DMS153 (cell line): ENCODE measurements at places on chromosomes 3 and 15.

DNA sequence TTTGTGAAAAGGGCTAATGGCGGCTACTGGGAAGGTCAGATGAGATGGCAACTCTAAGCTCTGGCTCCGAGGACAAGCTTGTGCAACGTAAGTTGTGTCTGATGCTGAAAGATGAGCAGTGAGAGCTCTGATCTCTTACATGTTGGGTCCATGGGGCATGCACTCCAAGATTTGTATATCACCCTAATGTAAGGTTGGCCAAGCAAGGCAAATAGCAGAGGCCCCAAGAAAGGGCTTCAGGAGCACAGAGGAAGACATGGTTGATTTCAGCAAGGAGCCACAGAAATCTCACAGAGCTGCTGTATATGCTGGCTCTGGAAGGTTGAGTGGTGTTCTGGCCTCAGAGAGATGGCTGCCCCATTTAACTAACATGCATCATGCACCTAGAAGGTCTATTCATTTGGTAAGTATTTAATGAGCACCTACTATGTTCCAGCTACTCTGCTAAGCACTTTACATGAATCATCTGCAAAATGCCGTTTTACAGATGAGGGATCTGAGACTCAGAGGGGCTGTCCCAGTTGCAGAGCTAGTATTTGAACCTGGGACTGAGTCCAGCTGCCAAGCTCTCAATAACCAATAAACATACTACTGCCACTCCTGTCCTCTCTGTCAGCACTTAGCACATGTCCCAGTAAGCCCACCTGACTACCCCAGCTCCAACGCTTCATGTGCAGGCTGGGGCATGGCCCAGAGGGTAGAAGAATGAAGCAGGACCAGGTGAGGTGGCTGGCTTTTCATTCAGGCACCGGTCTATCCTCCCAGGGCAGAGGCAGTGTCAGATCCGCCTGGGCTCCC, 27.8 kb upstream of the ATP2B2 start:
- DNase-seq = no peak

GRCh38 chr15:65954289-65954741, 85.0 kb downstream of the RAB11A start:
- DNase-seq = peak; percentile 72

DNA sequence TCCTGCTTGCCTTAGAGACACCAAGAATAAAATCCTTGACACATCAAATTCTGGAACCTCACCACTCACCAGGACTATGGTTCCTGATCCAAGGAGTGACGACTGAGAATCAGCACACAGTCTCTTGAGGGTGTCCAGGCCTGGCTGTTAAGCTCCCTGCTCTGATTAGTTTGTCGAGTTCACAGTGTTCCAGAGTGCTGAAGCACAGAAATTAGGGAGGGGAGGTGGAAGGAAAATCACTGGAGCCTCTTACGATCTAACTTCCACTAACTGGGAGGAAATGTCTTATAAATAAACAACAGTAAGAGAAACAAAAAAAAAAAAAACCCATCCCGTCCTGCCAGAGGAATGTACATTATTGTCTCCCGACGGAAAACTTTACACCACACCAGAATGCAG, 330.2 kb downstream of the TIGIT start:
- peak; percentile 15 for DNase-seq

DNA sequence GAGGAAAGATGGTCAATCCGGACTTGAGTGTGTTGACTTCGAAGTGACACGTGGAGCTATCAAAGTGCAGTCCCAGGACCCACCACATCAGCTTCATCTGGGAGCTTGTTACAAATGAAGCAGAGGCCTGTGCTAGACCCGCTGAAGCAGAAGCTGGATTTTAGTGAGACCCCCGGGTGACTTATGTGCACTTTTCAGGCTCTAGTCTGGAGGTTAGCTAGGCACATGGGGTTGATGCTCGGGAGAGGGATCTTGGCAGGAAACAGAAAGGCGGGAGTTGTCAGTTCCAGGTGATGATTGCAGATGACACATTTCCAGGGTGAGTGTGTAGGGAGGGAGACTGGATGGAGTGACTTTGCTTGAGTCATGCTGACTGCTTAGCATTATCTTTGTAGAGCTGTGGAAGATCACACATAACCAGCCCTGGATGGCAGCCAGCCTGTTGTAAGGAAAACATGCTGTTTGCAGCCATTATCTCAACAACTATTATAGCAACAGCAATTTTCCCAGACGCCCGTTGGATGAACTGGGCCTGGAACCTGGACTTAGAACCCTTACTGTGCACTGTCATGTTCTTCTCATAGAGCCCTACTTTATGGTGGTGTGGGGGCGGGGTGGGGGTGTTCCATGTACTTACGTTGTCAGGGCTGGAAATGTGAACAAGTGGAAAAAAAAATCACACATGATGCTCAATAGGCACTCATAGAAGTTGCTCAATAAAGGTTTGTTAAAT, 122.4 kb downstream of the THSD4 start:
- DNase-seq = no peak

GRCh38 chr3:169478566-169479313, 184.8 kb downstream of the MECOM start:
- no peak for DNase-seq

DNA sequence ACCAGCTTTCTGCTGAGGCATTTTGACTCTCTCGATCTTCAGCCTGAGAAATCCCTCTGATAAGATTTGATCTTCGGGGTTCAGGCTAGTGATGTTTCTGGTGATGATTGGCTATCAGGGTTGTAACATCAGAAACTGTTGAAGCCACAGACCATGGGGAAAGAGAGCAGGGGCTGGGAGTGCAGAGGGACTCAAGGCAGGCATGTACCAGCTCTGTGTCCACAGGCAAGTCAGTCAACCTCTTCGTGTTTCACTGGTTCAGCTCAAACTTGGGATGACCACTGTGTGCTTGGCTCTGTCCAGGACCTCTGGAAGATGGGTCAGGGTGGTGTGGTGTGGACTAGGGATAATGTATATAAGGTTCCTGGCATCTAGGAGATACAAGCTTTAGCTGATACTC, 116.5 kb downstream of the EEFSEC start:
- DNase-seq = no peak

DNA sequence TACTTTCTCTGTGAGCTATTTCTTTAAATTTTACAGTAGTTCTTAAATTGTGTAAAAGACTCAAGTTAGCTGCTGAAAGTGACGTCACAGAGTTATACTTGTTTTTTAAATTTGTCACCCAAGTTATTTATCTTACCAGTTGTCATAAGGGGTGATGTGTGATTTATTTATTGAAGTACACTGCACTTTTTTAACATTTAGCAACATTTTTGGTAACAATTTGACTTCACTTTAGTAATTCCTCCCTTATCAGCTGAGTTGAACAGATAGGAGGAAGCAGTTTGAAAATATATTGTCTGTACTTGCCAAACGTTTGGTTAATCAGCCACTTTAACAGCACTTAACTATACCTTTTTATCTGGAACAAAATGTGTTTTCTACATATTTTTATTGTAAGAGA, 3.8 kb downstream of the STT3B start:
- no peak for DNase-seq

DNA sequence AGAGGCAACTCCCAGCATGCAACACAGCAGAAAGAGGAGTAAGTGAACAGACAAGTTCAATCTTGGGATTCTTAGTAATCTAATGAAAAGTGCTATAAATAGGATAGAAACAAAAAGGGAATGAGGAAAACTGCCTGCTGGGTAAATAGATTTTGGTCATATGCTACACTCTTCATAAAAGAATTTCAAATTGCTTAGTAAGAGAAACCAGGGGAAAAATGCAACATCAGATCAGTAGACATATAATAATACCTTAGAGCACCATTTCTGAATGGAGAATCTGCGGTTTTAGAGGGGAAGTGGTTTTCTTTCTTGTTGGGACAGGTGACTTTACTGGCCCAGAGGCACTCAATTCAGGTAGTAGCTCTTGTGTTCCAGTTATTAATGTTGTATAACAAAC, 13.4 kb upstream of the TBC1D5 start:
- DNase-seq = no peak

DNA sequence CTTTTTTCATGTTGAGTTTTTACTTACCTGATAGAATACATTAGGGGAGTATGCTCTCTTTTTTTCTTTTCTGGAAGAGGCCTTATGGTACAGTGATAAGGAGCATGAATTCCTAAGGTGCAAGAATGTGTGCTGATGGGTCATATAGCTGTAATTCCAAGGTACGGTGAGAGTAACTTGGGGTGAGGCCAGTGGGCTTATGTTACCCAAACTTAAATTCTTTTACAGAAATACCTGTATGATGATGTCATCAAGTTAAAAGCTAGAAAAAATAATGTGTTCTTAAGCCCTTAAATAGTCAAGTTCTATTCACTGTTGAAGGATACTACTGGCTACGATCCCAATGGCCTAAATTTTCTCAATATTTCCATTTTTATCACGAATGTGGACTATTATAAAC, 111.2 kb downstream of the GMPS start:
- no peak for DNase-seq

- no peak for DNase-seq
These were observed 137.7 kb downstream of the FNDC3B start for GRCh38 chr3:172177046-172177445.

- DNase-seq = no peak
These were observed 120.3 kb downstream of the ASB7 start for GRCh38 chr15:100722551-100723314.

- no peak for DNase-seq
These were observed 78.0 kb downstream of the CHCHD6 start for GRCh38 chr3:126781889-126782491.

DNA sequence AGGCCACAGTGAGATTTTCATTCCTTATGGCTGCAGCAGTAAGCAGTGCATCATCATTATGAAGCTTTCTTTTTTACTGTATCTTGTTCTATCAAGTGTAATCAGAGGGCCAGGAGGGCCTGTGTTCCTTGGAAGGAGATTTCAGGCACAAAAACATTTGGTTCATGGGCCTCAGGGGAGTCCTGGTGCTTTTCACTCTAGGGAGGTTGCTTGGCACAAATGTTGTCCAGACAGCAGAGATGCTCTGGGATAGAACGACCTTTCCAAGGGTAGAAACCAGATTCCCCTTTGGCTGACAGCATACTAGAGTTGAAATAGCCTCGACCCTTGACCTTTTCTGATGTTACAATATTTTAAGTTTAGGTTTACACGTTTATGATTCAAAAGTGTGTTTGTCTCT, 95.3 kb upstream of the CLSTN2 start:
- DNase-seq = no peak

- DNase-seq = no peak
These were observed 297.7 kb downstream of the LRTM1 start for GRCh38 chr3:54630101-54630623.

DNA sequence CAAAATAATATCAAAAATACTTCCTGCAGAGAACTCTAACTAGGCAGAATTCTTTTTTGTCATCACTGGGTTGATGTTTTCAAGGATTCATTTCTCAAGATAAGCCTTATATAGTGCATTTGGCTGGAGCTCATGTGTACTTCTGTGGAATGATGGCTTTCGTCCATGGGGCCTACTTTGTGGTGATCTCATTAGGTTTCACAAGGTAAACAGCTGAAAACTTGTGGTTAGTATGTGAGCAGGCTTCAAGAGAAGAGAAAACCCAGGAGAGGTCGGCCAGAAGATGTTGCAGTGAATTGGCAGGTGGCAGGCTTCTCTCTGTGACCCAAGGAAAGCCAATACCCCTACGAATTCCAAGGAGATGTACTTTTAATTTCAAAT, 121.4 kb upstream of the PHLDB2 start:
- no peak for DNase-seq

DNA sequence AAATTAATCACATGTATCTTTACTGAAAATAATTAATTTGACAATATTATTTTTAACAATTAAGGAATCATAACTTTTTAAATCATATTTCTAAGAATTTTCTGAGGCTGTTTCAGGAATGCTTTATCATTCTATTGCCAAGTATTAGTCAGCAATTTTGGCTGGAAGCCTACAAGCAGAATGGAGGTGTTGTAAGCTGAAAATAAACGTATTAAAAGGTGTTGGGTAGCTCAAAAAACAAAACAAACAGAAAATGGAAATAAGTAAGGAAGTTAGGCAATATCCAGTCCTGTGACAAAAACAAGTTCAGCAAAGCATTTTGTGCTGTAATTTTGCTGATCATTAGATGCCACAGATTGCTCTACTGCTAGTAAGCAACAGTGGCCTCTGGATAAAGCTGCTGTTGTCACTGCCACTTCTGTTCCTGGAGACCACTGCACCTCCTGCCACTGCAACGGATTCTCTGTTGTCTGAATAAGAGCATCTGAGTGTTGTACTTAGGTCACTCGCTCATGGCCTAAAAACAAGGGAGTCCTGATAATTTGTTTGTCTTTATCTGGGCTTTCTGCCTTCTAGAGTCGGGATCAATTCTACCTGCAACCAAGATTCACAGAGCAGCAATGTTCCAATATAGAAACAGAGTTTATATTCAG, 63.5 kb upstream of the SLITRK3 start:
- no peak for DNase-seq

DNA sequence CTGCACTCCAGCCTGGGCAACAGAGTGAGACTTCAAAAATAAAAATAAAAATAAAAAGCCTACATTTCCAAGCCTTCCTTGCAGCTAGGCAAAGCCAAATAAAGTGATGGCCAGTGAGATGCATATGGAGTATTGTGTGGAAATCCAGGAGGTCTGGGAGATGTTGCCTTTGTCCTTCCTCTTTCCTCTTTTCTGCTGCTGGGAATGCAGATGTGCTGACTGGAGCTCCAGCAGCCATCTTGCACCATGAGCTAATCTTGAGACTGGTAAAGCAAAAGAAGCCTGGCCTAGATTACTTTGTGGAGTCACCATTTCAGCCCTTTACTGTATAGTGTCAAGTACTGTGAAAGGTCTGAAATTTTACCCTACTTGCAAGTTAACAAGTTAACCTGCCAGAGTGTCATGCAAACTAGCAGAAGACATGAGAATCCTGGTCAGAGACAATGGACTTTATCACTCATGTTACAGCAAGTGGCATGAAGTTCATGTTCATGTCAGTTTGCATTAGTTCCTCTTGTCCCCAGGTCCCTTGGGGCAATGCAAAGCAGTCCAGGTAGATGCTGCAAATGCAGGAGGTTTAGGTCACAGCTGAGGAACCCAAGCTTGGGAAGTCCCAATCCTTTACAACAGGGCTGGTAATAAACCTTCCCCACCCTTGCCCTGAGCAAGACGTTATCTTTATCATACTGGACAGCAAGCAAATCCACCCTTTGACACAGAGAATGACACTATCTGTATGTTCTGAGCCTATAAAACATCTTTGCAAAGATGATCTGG, 103.1 kb downstream of the TLE3 start:
- no peak for DNase-seq

DNA sequence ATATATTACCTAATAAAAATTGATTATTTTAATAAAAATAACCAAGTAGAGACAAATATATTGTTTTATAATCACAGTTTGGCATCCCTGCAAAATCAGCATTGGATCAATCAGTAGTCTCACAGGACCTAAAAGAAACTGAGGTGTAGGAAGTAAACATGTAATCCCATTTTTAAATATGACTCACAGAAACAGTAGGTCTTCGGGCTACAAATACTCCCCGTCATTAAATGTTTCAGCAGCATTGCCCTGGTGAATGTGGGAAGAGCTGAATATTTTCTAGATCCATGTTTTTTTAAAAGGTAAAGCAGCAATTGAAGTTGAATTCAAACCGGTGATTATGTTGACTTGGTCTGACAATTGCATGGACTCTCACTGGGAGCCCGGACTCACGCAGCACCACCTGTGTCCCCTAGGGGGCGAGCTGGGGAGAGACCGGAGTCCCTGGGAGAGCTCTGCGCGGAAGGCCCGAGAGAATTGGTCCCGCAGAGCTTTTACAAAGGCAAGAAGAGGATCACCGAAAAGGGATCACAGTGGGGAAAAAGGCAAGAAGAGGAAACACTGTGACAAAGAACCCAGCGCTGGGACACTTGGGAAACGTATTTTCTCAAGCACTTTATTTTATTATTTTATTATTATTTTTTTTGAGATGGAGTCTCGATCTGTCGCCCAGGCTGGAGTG, 17.2 kb upstream of the USP3 start:
- no peak for DNase-seq
